ENCODE measurements at places on chromosomes 6 and 20.

GRCh38 chr20:35318502-35319157, 26.4 kb upstream of the FAM83C start:
- DNase-seq: no peak

- DNase-seq: no peak
Measured at GRCh38 chr6:5305968-5306626, 44.8 kb downstream of the FARS2 start.

- no peak for DNase-seq
Measured at GRCh38 chr6:14118446-14118845, 874 bp downstream of the CD83 start.

- DNase-seq: no peak
Measured at GRCh38 chr6:18363746-18364145, 23.4 kb upstream of the RNF144B start.

DNA sequence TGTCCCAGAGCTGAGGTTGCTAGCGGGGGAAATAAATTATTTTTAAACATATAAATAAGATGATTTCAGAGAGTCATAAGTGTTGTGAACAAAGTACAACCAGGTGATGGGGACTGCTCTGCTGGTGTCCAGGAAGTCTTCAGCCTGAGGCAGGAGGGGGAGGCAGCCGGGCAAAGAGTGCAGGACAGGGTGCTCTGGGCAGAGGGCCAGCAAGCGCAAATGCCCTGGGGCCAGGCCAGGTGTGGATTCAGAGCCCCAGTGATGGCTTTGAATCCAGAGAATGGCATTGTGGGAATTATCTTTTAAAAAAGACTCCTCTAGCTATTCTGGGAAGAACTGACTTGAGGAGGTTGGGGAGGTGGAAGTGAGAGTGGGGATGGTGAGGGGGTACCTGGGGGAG, 1.6 kb downstream of the CLPSL1 start:
- DNase-seq: no peak

GRCh38 chr6:27043244-27043643, 204.3 kb upstream of the PRSS16 start:
- no peak for DNase-seq

DNA sequence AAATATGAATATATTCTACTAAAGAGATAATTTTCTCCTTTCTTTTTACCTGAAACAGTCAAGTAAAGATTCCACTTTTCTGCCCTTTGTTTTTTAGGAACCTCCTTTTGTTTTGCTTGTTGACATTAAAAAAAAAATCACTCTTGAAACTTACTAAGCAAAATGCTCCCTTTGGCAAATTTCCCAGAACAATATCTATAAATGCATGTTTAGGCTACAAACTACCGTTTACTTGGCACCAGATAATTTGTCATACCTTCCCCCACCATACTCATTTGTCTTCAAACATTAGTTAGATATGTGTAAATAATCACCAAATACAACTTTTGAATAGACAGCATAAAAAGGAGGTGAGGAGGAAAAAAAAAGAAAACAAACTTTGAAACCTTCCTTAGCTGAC, 604.7 kb downstream of the RFPL4B start:
- DNase-seq: no peak

GRCh38 chr20:45611054-45611453, 18.5 kb upstream of the WFDC10A start:
- DNase-seq: no peak

- DNase-seq: peak; percentile 89
Measured at GRCh38 chr6:169723200-169723909, 945 bp downstream of the PHF10 start.
